Cardiac fibroblast (primary cell): ENCODE measurements at places on chromosomes 12 and 14.

GRCh38 chr12:125312471-125312870 lies 247.2 kb downstream of the AACS start:
- DNase-seq, result no peak

GRCh38 chr14:54026671-54027070 lies 70.0 kb upstream of the BMP4 start:
- DNase-seq, result no peak

- no peak for DNase-seq
These were observed 1.6 kb upstream of the DGKA start for GRCh38 chr12:55929306-55929791.

GRCh38 chr12:31318657-31319269 lies 7.2 kb downstream of the SINHCAF start:
- DNase-seq, result no peak

GRCh38 chr14:104927901-104928300 lies 3.2 kb downstream of the PLD4 start:
- DNase-seq, result no peak

DNA sequence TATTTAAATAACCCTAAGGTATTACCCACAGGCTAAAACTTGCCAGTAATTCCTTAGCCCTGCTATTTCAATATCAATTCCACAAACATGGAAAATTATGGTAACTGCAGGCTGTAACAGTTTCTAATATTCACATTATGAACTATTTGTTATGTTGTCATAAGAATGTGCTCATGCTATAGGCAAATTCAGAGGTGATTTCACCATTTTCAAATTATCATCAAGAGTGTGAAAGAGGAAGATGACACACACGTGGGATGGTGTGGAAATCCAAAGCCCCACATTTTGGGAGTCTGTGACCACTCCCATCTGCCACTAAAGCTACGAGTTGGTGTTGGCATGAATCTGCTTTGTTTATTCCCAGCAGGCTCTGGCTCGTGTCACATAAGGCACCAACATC lies 5.9 kb upstream of the MYO1A start:
- DNase-seq, result no peak

DNA sequence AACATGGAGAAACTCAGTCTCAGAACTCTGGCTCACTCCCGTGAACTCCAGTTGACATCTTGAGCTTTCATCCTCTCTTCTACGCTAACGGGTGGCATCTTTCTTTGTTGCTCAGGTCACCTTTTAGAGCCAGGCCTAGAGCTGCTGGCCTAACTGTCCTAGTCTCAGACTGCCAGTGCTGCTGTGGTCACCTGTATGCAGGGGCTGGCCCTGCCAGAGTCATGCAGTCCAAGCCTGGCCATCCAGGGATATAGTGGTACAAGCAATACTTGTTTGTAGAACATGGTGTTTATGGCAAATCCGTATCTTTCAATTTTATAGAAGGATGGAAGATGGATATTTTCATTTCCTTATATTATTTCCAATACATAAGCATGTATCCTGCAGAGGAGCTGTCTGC lies 117.2 kb downstream of the PELI2 start:
- DNase-seq, result no peak

DNA sequence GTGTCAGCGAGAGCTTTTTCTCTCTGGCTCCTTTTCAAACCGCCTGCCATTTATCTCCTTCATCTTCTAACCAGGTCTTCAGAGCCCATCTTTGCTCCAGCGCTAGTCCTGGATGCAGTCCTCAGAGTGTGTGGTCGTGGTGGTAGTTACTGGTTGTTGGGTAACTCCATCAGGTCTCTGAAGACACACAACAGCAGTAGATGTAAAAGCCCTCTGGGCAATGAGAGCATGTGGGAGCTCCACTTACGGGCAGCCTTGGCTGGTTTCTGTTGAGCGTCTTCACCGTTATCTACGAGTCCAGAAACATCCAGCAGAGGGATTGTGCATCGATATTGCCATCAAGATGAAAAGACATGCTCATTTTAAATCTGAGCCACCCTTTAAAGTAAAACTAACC lies 61.2 kb downstream of the FBXL14 start:
- DNase-seq, result no peak
